ENCODE measurements at places on chromosomes 5 and 9.

GRCh38 chr5:115429345-115429940, 115.1 kb downstream of the FEM1C start:
- DNase-seq = no peak

DNA sequence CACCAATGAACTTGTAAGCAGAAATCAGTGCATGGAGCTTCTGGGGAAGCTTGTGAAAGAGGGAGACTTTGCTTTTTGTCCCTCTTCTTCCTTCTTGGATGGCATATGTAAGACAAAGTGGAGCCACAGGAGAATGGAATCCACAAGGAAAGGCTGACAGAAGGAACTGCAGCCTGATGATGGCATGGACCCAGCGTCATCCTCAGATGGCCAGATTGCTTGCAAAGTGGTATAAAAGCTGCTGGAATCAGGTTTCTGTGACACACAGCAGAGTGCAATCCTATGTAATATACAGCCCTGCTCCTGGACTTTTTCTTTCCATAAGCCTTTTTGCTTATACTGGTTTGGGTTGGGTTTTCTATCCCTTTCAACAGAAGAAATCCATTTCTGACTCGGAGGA, 31.4 kb upstream of the SPARC start:
- DNase-seq = no peak

DNA sequence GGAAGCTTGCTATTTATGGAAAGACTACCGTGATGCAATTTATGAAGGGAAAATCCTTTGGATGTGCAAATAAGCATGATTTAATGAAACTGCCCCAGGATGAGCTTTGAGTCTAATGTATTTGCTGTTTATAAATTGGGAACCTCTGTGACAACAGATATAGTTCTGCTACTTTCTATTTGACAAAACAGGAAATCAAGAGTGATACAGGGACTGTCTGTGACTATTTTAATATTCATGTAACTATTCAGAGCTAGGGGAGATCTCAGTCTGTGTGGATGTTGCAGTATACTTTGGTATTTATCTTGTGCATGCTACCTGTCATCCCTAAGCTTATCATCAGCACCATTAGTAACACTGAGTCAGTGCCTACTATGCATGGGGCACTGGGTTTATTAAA, 132.1 kb downstream of the PDZD2 start:
- no peak for DNase-seq

DNA sequence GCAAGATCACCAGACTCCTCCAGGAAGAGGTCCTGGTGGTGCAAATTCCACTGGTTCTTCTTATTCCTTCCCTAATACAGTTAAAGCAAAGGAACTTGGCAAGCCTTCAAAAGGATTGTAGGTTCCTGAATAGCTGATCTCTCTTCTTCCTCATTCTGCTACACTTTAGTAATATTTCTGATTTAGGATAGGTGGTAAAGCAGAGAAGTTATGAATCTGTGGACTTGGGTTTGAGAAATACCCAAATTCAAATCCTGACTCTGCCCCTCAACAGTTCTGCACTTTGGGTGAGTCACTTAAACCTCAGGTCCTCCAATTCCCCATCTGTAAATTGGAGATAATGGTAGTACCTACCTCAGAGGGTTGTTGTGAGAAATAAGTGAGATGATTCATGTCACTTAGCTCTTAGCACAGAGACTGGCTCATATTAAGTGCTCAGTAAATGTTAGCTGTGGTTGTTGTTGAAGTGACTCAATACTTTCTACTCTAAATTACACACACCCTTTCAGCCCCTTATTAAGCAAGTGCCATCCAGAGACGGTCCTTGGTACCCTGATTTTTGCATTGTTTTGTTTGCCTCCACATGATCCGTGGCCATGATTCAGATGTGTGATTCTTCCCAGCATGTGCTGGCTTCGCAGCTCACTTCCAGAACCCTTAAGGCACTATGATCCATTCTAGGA, 5.2 kb downstream of the SH3RF2 start:
- DNase-seq = no peak

GRCh38 chr5:37071901-37072581, 177.1 kb downstream of the CPLANE1 start:
- DNase-seq = no peak

DNA sequence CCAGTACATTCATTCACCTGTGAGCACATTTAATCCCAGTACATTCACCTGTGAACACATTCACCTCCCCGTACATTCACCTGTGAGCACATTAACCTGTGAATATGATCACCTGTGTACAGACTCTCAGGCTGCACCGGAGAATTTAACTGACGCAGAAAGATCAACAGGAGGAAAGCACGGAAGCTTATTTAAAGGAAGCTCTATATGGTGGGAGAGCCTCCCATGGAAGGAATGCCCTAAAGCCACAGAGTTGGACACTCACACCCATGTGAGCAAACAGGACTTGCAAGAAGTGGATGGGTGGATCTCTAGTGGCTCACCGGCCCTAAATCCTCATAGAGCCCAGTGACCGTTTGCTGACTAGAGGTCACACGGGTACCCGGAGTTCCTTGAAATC, 38.2 kb downstream of the TRIP13 start:
- no peak for DNase-seq

DNA sequence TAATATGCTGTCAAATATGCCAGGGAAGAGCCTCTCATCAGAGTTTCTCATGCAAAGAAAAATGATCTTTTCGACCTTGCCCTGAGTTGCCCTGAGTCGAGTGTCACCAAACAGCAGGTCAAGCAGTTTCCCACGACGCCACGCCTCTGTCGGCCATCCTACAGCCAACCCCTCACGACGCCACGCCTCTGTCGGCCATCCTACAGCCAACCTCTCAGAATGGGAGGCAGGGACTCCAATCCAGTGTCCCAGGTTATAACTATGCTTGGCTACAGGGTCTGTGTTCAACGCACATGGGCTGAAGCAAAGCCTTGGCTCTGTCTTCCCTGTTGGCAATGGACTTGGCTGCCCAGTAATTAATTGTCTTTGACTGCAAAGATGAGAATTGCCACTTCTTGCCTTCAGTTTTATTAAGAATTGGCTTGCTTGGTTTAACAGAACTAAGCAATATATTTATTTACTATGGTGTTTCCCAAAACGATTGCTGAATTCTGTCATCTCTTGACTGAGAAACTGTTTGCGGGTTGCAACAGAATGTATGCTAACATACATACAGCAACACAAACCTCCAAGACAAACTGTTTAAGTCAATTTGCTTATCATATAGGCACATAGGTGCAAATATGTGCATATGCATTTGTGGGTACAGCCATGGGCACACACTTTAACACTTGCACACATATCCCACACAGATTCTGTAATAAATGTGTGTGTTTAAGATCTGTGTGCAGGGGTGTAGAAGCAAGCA, 352.9 kb downstream of the GLIS3 start:
- no peak for DNase-seq

- no peak for DNase-seq
Observed at GRCh38 chr5:175681968-175682340, 24.1 kb downstream of the HRH2 start.

- no peak for DNase-seq
Observed at GRCh38 chr5:1879292-1880263, 3.1 kb downstream of the IRX4 start.

DNA sequence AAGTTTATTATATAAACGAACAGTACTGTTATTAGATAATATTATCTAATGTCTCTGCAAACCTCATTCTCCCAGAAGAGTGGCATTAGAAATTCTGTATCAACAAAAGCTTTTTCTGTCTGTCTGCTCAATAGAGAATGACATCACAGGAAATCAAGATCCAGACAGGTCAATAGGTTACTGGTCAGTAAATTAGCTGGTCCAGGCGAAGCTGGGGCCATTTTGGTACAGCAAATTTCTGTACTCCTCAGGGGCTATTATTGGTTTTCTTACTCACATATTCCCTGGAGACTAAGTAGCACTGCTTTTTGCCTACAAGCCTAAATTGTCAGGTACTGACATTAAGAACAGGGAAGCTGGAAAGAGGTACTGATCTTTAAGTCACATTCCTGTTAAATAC, 80.5 kb downstream of the PLPP1 start:
- DNase-seq = no peak

DNA sequence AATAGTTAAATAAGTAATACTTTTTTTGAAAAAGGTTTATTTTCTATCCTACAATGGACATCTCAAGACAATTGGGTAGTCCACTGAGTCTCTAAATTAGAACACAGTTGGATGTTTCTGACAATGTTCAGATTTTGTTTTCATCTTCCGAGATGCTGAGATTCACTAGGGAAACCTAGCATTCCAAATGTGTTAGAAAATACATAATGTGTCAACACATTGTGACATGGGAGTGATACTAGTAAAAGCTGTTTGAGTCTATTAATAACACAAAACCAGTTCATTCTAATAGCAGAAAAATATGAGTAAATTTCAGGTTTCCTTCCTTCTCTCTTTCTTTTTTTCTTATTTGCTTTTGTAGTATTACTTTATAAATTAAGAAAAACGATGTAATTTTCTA, 68.2 kb upstream of the CDH10 start:
- no peak for DNase-seq

DNA sequence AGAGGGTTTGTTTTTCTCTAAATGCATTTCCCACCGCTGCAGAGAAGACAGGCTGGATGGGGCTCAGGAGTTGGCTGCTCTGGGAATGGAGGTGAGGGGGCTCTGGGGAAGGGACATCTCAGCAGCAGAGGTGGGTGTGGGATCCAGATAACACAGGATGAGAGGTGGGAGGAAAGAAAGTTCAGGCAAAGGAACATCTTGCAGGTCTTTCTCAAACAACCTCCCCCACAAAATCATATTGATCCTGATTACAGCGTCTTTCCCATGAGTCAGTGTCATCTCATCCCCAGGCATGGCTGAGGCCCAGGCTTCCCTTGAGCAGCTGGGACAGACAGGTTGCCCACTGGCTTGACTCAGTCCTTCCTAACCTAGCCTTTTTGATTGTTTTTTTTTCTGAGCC, 11.3 kb upstream of the ACSL6 start:
- no peak for DNase-seq

DNA sequence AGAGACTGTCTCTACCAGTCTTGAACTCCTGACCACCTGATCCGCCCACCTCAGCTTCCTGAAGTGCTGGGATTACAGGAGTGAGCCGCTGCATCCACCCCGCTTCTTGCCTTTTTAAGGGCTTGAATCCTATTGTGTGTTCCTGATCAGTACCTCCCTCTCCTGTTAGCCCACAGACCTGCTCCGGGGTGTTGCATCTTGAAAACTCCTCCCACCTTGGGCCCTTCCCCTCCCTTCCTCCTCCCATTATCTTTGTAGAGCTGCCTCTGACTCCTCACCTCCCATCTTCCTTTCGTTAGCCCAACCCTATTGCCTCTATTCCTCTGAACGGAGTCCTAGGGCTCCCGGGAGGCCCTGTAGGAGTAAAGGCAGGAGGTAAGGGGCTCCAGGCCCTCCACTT, 48.5 kb upstream of the NEK6 start:
- DNase-seq = no peak
